Stimulated activated CD4-positive, alpha-beta T cell treated with anti-CD3 and anti-CD28 coated beads, Interleukin-15, amount 100 ng/mL, for 48 hours (primary cell): ENCODE measurements at places on chromosomes 7 and 10.
A peak's percentile ranks its signal among the peaks of the same experiment; 100 is the strongest.

GRCh38 chr10:124722798-124723783 lies 21.1 kb downstream of the FAM53B start:
- peak; percentile 59 for DNase-seq

- no peak for DNase-seq
Observed at GRCh38 chr10:3740157-3740871, 44.7 kb downstream of the KLF6 start.

DNA sequence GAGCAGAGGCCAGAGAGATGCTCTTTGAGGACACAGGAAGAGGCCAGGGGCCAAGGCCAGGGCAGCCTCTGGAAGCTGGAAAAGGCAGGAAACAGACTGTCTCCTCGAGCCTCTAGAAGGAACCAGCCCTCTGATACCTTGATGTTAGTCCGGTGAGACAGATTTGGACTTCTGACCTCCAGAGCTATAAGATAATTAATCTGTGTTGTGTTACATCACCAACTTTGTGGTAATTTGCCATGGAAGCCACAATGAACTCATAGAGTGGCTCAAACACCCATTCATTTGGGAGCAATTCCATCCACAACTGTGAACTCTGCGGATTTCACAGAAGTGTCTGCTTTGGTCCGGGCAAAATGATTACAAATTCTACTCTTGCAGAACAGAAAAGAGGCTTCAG lies 48.7 kb downstream of the OAT start:
- DNase-seq, result no peak

DNA sequence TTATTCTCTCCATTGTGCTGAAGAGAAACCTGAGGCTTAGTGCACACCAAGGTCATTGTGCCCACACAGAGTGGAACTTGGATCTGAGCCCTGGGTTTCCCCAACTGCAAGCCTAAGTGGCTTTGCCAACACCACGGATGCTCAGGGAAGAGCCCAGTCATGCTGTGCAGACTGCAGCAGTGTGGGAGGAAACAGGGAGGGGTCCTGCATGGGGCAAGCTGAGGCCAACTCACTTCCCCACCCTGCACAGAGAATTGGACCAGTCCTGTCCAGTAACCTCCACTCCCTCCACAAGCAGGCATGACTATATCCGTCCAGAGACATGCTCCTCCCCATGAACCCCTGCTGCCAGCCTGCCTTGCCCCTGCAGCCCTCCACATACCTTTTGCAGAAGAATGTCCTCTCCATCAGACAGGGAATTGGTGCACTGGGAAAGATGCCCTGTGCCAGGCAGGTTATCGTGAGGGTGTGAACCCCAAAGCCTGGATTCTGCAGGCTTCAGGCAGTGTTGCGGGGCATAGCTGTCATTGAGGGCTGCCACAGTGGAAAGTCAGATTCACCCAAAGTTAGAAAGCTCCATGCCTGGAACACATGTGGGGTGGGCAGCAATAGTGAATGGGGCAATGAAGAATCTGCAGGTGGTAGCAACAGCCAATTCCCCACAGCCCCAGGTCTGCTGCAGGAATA lies 44.9 kb downstream of the DRGX start:
- DNase-seq, result no peak

GRCh38 chr10:114166043-114166442 lies 8.0 kb downstream of the CCDC186 start:
- no peak for DNase-seq

GRCh38 chr10:42802876-42803275 lies 20.3 kb downstream of the BMS1 start:
- DNase-seq, result no peak
